ENCODE measurements at places on chromosomes 16 and 17. TPM values are rescaled to one million over a fixed set of nuclear protein-coding genes. Genes with fewer than 3 reads are reported as not detected.

The SECTM1 gene
- 2.2 TPM for polyA plus RNA-seq

The PLXDC1 gene
- 0.06 TPM for polyA plus RNA-seq

The ABI3 gene
- not detected for polyA plus RNA-seq

The SPNS3 gene
- not detected for polyA plus RNA-seq

The DPEP2 gene
- polyA plus RNA-seq: not detected

The GAS2L2 gene
- 0.02 TPM for polyA plus RNA-seq

The TBC1D28 gene
- polyA plus RNA-seq: not detected

The NXPH3 gene
- polyA plus RNA-seq: 0.12 TPM

The CNGB1 gene
- 0.07 TPM for polyA plus RNA-seq

The ITPRIPL2 gene
- polyA plus RNA-seq: 5.9 TPM

The C16orf86 gene
- 0.17 TPM for polyA plus RNA-seq

The PIMREG gene
- polyA plus RNA-seq: 7.5 TPM

The CASKIN2 gene
- 3.7 TPM for polyA plus RNA-seq

The SRCIN1 gene
- polyA plus RNA-seq: 0.41 TPM

The BCAR1 gene
- 17.8 TPM for polyA plus RNA-seq
